GM12892 (cell line): ENCODE measurements at places on chromosomes 13 and 19.

- peak; percentile 15 for DNase-seq
Measured at GRCh38 chr19:4452230-4452990, 5.2 kb downstream of the UBXN6 start.

GRCh38 chr19:11507370-11508078 lies 1.9 kb upstream of the ZNF653 start:
- no peak for DNase-seq

DNA sequence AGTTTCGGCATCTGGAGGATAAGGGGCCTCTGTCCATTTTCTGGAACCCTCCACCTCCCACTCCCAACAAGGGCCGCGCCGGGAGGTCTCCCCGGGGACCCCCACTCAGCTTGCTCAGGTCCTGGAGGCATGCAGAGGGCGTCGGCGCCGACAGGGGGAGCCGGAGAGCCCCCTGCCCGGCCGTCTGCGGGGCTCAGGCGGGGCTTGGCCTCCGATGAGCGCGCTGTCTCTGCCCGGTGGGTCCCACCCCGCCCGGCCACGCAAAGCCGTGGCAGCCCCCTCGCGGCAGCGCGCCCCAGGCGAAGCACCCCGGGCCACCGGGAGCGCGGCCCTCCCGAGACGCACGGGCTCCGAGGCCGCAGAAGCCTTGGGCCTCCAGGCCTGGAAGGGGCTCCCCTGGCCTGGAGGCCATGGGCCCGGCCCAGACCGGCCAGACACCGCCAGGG lies 149.7 kb upstream of the ZNF536 start:
- peak; percentile 49 for DNase-seq

DNA sequence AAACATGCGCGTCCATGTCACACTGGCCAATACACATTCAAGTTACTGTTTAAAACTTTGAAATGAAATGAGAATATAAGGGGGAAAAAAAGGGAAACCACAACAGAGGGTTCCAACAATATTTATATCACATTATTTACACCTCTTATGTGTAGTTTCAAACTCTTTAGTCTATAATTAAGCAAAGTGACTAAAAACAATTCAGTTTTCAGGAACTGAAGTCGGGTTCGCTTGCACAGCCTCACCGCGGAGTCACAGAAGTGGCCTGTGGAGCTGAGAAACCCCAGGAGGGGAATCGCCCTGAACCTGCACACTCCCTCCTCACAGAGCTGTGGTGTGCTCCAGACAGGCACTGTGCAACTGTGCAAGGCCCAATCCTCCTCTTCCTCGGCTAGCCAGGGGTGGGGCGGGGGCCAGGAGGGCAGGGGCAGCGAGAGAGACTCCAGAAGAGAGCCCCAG lies 75.9 kb downstream of the STK24 start:
- DNase-seq: peak; percentile 58

- no peak for DNase-seq
Measured at GRCh38 chr19:38320969-38321339, 1.3 kb downstream of the KCNK6 start.

DNA sequence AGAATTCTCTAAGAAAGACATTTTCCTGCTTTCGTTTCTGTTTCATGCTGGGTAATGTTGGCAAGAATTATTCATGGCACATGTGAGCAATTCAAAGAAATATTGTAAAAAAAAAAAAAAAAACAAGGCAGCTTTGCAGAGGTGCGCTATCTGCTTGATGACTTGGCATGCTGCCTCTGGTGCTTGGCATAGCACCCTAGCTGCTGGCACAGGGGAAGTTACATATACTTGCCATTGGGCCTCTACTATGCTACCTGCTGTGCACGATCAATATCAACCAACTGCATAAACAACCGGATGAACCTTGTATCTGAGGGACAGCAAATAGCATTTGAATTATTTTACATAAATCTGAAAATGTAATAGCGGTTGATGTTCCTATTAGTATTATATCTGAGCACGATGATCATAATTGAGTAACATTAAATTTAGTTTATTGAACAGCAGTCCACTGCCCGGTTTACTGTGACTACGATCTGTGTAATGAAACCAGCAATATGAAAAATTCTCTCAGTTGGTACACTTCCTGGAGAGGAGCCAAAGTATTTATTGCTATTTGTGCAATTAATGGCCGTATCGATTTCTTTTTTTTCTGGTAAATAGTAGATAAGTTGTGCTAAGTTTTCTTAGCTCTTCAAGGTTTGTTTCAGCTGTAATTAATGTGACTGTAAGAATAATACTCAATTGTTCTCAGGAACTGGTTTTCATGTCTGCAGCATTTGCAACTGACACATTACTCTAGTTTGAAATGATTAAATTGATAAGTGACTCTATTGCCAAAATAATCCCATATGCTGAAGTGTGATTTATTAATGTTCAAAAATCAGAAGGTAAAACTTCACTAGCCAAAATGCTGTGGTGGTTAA lies 717.3 kb downstream of the DACH1 start:
- DNase-seq: no peak

DNA sequence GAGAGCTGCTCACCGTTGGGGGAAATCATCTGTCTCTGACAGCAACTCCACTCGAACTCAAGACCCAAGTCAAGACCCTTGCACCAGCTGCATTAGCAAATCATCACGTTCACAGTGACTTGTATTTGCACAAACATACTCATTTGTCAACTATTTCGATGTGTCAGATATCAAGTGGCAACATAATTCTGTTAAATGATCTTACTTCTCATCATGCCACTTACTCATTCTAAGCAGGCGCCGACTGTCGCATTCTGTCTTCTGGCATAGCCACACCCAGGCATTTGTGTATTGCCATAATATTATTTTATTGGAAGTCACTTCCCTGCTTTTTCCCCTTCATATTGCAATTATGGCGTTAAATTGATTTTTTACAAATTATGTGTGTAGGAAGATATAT lies 23.0 kb upstream of the ATP1A3 start:
- no peak for DNase-seq

GRCh38 chr13:113561417-113562084 lies 23.0 kb upstream of the TFDP1 start:
- DNase-seq: no peak

- no peak for DNase-seq
Measured at GRCh38 chr13:112210371-112210770, 143.4 kb downstream of the SOX1 start.

- DNase-seq: peak; percentile 70
Measured at GRCh38 chr19:3687774-3688706, 12.2 kb downstream of the PIP5K1C start.

DNA sequence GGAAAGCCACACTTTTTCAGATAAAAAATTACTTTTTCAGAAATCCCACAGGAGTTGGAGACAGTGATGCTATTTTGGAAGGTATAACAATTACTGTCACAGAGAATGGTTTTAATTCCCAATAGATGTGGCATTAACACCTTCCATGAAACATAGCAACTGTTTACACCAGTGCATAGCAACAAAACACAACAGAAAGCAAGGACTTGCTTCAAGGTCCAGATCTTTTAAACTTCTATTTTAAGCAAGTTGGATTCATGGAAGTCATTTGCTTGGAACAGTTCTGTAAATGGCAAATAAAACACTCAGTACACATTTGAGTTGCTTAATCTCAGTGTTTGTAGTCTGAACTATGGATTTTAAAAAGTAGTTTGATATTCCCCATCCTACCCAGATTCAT lies 385.9 kb upstream of the SPRY2 start:
- DNase-seq: no peak

- no peak for DNase-seq
Measured at GRCh38 chr19:58450856-58451357, 515 bp upstream of the ZNF324B start.

DNA sequence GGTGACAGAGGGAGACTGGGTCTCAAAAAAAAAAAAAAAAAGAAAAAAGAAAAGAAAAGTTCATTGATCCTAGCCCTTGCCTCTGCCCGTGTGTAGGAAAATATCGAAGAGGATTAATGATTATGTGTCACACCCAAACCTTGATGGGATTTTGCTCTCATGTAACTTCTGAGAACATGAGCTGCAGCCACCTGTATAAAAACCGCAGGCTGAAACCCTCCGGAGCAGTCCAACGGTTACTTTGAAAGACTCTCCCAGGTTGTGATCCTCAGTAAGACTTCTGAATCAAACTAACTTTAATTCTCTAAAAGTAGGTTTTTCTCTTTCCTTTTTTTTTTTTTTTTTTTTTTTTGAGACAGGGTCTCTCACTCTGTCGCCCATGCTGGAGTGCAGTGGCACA lies 4.3 kb upstream of the PSMC4 start:
- no peak for DNase-seq
